ENCODE measurements at places on chromosomes 7 and 10.

GRCh38 chr7:64879086-64879730, 23.9 kb upstream of the ZNF273 start:
- DNase-seq = no peak

DNA sequence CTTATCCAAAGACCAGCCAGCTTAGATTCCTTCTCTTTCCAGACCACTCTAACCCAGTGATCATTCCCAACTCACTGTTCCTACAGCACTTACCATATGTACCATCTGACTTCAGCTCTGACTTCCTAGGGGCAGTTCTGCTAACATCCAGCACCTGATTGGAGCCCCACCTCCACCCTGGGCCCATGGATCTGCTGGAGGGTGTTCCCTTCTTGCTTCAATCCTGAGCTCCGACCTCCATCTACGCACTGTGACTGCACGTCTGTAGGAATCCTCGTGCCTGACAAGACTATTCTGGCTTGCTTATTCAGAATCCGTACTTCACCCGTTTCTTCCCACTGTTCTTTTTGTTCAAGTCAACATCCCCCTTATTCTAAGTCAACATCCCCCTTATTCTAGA, 57.6 kb downstream of the HIPK2 start:
- no peak for DNase-seq

- DNase-seq = no peak
Observed at GRCh38 chr7:76381814-76382213, 23.0 kb upstream of the YWHAG start.

GRCh38 chr7:159012353-159013069, 132.2 kb downstream of the VIPR2 start:
- DNase-seq = no peak

DNA sequence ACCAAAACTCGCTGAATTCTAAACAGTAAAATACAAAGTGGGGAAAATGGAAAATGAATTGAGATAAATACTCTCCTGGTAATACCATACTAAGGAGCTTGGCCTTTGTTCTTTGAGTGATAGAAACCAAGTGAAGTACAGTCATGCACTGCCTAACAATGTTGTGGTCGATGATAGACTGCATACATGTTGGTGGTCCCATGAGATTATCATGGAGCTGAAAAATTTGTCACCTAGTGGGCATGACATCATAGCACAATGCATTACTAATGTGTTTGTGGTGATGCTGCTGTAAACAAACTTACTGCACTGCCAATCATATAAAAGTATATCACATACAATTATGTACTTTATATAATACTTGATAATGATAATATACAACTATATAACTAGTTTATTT, 419.1 kb downstream of the ARL4A start:
- DNase-seq = no peak

Measured in stimulated activated CD4-positive, alpha-beta T cell treated with anti-CD3 and anti-CD28 coated beads, Interleukin-4, amount 100 ng/mL, for 48 hours (primary cell).